ENCODE measurements at places on chromosomes 6 and 20. TPM values are rescaled to one million over a fixed set of nuclear protein-coding genes. Genes with fewer than 3 reads are reported as not detected.
A peak's percentile ranks its signal among the peaks of the same experiment; 100 is the strongest.

The PRICKLE4 gene
- total RNA-seq = 9.2 TPM

GRCh38 chr6:37554480-37554819, 54.8 kb upstream of the CCDC167 start:
- peaks cover 35% of the 10 kb centered on the region for H3K4me1 ChIP-seq
- H3K4me3 ChIP-seq = peak overlapping the region; percentile 39
- no peaks in the 10 kb centered on the region for H3K36me3 ChIP-seq
- H3K27me3 ChIP-seq = no peaks in the 10 kb centered on the region

GRCh38 chr6:3748208-3749066, 3.1 kb downstream of the PXDC1 start:
- H3K36me3 ChIP-seq = no peaks in the 10 kb centered on the region
- peak; percentile 44 for DNase-seq
- no peak overlapping the region for H3K4me3 ChIP-seq
- H3K27ac ChIP-seq = no peak overlapping the region
- no peaks in the 10 kb centered on the region for H3K27me3 ChIP-seq

- H3K27me3 ChIP-seq = no peaks in the 10 kb centered on the region
- DNase-seq = peak; percentile 62
- H3K36me3 ChIP-seq = no peaks in the 10 kb centered on the region
- H3K4me1 ChIP-seq = peaks cover 36% of the 10 kb centered on the region
- peak overlapping the region; percentile 43 for H3K27ac ChIP-seq
- no peak overlapping the region for H3K4me3 ChIP-seq
Observed at GRCh38 chr20:47440857-47441773, 60.6 kb upstream of the NCOA3 start.

GRCh38 chr6:17965397-17965796, 22.0 kb downstream of the KIF13A start:
- no peak overlapping the region for H3K27ac ChIP-seq
- H3K36me3 ChIP-seq = no peaks in the 10 kb centered on the region
- no peak overlapping the region for H3K4me3 ChIP-seq
- H3K4me1 ChIP-seq = no peaks in the 10 kb centered on the region
- H3K27me3 ChIP-seq = no peaks in the 10 kb centered on the region

DNA sequence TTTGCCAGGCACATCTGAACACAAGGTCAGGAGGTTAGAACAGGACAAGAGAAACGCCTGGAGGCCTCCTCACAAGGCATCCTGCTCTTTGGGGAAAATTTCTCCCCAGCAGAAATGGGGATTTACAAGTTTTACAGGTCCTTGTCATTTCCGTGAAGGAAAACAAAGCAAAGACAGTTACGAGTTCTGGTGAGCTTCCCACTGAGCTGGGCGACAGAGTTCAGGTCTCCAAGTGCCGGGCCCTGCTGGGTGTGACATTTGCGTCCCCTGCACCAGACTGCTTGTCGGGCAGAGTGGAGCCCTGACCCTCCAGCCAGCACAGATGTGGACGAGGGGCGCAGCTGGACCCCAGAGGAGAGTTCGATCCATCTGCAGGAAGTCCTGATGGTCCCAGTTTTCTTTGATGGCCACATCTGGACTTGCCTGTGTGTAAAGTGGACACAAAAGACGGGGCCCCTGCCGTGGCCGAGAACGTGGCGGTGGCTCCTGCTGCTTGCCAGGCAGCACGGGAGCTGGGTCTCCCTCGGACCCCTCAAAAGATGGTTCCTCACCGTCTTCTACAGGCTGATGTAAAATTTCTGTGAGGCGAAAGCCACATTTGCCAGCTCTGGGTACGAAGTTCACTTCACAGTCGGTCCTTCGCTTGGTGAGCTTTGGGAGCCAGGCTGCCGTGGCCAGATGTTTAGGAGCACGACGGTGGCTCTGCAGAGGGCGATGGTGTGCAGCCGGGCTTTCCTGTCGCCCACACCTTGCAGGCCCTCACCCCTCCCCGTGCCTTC, 5.2 kb upstream of the ADRM1 start:
- H3K27ac ChIP-seq = no peak overlapping the region
- 0 out of 2 replicates have a peak, but pooled peaks cover 5% of the 10 kb centered on the region for H3K36me3 ChIP-seq
- H3K27me3 ChIP-seq = no peaks in the 10 kb centered on the region
- H3K4me3 ChIP-seq = no peak overlapping the region
- no peaks in the 10 kb centered on the region for H3K4me1 ChIP-seq
